ENCODE measurements at places on chromosomes 6 and 20. TPM values are rescaled to one million over a fixed set of nuclear protein-coding genes. Genes with fewer than 3 reads are reported as not detected.

The ALDH8A1 gene
- total RNA-seq = 0.25 TPM

The SULF2 gene
- 59.1 TPM for total RNA-seq

The POPDC3 gene
- total RNA-seq = 31.6 TPM

- no peak for DNase-seq
Measured at GRCh38 chr6:33590531-33591198, 10.6 kb upstream of the BAK1 start.

DNA sequence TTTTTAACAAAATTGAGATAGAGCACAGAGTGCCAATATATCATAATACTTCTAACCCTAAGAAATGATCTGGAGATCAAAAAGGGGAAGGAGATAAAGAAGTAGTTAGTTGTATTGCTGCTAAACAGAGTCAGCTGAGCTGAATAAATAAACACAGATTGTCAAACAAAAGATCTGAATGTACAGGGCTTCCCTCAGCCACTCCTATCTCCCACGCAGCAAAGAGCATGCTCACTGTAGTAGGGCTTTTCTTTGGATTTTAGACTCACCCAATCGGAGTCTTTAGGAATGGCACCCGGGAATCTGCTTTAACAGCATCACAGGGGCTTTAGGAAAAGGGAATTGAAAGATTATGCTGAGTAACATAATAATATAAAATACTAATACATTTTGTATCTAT, 222.2 kb upstream of the STXBP5 start:
- DNase-seq = no peak

DNA sequence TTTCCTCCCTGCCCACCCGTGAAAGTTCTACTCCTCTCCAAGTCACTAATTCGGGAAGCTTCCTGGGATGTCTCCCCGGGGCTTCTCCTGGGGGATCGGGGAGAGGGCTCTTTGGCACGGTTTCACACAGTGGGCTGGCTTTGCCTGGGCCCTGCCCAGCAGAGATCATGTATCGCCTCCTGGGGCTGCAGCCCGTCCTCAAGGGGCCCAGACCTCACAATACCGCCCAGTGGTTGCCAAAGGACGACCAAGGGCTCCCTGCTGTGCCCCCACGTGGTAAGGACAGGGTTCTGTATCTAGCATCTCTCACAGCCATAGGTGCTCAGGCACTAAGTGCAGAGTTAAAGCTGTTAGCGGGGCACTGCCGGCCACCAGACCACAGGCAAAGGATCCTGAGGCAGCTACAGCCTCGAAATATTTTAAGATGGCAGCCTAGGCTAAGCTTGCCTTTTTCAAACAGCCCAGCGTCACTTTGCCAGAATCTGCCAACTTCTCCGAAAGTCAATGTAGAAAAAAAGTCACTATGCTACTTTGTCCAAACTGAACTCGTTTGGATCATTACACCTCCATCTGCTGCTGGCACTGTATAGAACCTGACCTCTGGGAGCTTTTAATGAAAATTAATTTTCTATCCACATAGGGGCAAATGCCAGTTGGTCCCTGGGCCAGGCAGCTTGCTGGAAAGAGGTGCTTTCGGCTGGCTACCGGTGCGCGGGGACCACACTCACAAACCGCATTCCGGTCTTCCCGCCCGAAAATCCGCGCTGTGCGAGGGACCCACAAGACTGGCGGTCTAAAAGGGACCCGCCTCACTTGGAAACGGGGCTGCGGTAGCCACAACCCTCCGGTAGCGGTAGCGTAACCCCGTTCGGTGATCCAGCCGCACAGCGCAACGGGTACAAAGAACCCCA, 1.3 kb upstream of the NNAT start:
- DNase-seq = peak; percentile 55

DNA sequence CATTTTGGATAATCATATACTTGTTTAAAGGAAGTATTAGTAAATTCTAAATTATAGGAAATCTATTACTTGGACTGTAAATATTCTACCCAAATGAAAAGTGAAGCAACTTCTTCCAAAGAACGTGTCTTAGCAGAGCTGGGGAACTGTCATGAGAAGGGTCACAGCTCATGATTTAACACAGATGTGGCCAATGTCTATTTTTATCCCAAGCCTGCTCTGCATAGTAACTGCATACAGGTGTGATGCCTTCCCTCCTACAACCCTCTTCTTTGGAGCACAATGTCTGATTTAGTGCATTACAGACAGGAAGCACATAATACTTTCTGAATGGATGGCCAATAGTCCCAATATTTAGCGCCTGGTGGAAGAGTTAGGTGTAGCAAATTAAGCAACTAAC, 138.7 kb upstream of the THEMIS start:
- no peak for DNase-seq

GRCh38 chr20:16539280-16540021, 33.8 kb downstream of the KIF16B start:
- no peak for DNase-seq

- DNase-seq = no peak
Measured at GRCh38 chr6:170203212-170203611, 87.7 kb downstream of the DLL1 start.

- peak; percentile 41 for DNase-seq
Measured at GRCh38 chr20:43711098-43711654, 15.6 kb downstream of the GTSF1L start.

- no peak for DNase-seq
Measured at GRCh38 chr20:10249822-10250221, 31.2 kb downstream of the SNAP25 start.

DNA sequence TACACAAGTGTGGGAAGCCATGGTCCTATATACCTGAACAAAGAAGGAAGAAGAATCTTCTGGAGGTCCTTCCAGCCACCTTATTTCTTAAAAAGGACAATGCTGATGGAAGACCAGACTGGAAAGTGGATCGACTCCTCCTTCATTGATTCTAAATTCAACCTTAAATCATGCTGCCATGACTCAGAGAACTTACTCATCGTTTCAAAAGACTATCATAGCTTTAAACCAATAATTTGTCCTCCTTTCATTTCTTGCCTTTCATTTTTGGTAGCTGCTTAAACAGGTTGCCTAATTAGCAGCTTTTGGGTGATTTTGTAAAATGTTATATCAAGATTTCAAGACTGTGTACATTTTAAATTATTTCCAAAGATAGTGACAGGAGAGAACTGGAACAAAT, 60.8 kb downstream of the RTN4IP1 start:
- DNase-seq = no peak

DNA sequence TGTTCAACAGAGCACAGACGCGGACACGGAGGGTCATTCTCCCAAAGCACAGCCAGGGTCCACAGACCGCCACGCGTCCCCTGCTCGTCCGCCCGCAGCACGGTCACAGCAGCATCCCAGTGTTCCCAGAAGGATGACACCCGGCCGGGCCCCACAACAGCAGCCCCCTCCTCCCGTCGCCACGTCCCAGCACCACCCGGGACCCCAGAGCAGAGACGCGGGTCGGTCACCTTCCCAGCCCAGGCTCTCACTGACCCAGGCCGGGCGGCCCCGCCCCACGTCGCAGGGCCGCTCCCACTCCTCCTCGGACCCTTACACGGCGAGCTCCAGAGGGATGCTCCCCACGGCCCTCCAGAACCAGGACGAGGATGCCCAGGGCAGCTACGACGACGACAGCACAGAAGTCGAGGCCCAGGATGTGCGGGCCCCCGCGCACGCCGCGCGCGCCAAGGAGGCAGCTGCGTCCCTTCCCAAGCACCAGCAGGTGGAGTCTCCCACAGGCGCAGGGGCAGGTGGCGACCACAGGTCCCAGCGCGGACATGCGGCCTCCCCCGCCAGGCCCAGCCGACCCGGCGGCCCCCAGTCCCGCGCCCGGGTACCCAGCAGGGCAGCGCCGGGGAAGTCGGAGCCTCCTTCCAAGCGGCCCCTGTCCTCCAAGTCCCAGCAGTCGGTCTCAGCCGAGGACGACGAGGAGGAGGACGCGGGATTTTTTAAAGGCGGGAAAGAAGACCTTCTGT, 64.3 kb downstream of the FNDC1 start:
- DNase-seq = no peak

- no peak for DNase-seq
Measured at GRCh38 chr6:117555262-117555849, 47.0 kb downstream of the GOPC start.

DNA sequence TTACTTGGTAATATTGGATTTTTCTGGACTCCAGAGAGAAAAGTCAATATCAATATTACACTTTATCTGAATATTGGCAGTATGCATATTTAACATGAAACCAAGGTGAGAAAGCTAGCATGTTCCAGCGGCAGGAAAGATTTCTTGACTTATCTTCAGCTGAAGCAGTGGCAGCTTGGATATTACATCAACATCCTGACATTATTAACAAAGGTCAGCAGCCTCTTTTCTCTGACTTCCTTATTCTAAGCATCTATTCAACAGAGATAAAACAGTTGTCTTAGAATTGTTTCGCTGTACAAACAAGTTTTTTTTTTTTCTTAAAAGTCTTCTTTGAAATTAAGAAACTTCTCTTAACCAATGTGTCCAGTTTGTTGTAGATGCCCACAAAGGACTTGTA, 11.8 kb downstream of the DCBLD1 start:
- DNase-seq = no peak

- no peak for DNase-seq
Measured at GRCh38 chr6:19662911-19663310, 174.3 kb upstream of the ID4 start.

GRCh38 chr6:144019929-144020328, 11.9 kb upstream of the PLAGL1 start:
- DNase-seq = no peak

GRCh38 chr6:145839653-145840052, 25.1 kb upstream of the FBXO30 start:
- no peak for DNase-seq

GRCh38 chr6:44190715-44191114, 26.0 kb upstream of the MYMX start:
- DNase-seq = no peak

DNA sequence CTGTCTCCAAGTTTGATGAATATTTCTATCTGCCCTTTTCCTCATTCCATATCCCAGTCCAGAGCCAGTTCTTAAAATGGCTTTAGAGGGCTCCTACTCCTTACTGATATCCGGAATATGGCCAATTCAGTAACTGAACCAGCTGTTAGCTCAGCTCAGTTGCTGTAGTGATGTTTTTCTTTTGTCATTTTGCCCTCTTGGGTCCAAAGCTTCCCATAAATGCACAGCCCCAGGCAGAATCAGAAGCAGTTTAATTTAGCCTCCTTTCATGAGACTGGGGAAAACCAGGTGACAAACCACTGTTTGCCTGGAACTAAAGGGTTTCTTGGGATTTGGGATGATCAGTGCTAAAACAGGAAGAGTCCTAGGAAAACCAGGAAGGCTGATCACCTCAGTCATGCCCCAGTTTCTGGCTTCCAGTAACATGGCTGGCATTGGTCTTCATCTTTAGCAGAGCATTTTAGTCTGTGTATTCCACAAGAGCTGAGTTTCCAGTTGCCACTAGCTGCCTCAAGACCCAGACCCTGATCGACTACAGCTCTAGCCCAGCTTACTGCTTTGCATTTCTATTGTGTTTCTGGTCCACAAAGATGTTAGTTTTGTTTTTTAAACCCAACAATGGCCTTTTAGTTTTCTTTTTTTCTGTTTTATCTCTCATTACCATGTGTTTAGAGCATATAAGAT, 40.6 kb upstream of the REV3L start:
- no peak for DNase-seq

GRCh38 chr6:37051138-37052026, 45.9 kb downstream of the FGD2 start:
- DNase-seq = peak; percentile 91

DNA sequence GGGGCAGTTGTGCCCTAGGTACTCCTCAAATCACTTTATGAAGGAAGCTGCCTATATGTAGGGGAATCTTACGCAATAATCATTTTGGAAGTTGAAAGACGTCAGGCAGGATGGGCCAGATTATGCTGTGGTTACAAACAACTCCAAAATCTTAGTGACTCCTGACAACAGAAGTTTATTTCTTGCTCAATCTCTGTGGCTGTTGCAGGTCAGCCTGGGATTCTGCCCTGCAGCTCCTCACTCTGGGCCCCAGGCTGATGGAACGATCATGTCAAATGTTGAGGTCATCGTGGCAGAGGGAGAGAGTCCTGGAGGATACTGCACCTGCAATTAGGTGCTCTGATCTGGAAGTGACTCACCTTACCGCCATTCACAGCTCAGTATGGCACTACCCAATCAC, 88.4 kb downstream of the ZDHHC14 start:
- no peak for DNase-seq
